ENCODE measurements at places on chromosomes 3 and 15.
A peak's percentile ranks its signal among the peaks of the same experiment; 100 is the strongest.

DNA sequence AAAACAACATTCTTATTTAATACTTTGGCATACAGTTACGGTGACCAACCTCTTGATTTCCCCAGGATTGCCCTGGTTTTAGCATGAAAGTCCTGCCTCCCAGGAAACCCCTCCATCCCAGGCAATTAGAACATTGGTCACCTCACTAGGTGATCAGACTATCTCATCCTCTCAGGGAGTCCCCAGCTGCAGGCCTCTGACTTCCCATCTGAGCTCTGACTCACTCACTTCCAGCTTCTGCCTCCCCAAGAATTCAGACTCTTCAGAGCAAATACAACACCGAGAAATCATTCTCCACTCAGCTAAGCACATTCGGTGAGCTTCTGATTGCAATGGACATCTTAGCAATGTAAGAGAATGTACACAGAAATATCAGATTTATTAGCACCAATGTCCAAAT, 92.4 kb upstream of the HES1 start:
- no peak for DNase-seq

- DNase-seq: no peak
Measured at GRCh38 chr3:87833039-87833377, 225.8 kb downstream of the CGGBP1 start.

DNA sequence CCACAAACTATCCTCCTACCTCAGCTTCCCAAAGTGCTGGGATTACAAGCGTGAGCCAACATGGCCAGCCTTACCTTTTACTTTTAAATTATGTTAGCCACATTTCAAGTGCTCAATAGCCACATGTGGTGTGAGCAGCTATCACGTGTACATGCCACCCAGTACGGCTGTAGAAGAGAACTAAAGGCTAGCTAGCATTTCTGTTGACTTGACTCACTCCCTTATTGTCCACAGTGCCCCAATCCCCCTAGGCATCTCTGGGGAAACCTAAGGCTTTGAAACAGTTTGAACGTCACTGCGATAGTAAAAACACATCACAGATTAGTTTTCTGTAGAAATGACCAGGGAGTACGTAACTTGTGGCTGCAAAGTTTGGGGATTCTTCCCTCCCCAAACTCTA, 12.0 kb downstream of the C15orf40 start:
- DNase-seq: no peak

DNA sequence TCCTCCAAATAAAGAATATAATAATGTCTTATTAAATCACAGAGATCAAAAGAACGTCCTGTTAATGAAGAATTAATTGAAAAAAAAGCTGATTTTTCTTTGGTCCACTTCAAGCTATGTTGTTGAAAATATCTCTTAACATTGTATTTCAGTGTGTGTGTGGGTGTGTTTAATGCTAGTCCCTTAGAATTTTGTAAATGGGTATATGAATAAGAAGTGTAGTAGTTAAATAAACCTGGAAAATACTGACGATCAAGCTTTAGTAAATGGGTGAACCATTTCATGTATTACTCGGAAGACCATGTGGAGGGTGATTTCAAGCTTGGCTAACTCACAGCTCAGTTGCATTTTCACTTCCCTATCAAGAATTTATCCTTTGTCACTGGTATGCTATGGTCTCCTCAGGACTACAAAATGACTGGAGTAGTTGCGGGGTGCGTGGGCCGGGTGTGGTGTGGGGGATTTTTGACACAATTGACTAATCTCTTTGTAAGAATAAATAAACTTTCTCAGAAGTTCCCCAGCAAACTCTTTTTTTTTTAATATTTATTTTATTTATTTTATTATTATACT, 586.4 kb downstream of the GRM7 start:
- no peak for DNase-seq

- DNase-seq: peak; percentile 37
Measured at GRCh38 chr3:111143-112069, 85.2 kb upstream of the CHL1 start.
